ENCODE measurements at places on chromosomes 6 and 20.

- no peak for DNase-seq
These were observed 426.0 kb downstream of the ADGRB3 start for GRCh38 chr6:69061066-69061465.

GRCh38 chr20:745683-746301, 22.5 kb downstream of the SLC52A3 start:
- no peak for DNase-seq

- no peak for DNase-seq
These were observed 720.4 kb upstream of the CHD6 start for GRCh38 chr20:42338294-42339201.

DNA sequence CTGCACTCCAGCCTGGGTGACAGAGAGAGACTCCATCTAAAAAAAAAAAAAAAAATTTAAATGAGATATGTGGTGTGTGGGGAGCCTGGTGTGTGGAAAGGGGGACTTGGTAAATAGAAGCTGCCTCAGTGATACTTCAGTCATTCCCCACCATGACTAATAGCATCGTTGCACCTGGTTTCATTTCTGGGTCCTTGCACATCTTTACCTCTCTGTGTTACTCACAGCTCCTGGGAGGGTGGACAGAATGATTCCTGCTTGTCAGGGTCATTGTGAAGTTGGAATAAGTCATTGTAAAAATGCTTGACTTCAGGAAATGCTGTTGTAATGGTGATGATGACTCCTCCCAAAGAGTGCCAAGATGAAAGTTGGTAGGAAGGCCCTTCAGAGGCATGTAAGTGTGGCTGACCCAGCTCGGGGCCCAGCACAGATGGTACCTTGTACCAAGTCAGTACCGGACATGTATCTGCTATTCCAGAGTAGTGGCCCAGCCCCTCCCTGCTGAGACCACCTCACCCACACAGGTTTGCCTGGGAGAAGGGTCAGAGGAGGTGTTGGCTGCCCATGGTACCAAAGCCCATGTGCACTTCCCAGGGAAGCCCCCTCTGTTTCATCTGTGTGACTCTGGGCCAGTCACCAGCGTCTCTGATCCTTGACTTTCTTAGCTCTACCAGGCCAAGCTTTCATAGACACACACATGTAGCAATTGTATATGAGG, 48.4 kb downstream of the PLAGL2 start:
- DNase-seq, result no peak

DNA sequence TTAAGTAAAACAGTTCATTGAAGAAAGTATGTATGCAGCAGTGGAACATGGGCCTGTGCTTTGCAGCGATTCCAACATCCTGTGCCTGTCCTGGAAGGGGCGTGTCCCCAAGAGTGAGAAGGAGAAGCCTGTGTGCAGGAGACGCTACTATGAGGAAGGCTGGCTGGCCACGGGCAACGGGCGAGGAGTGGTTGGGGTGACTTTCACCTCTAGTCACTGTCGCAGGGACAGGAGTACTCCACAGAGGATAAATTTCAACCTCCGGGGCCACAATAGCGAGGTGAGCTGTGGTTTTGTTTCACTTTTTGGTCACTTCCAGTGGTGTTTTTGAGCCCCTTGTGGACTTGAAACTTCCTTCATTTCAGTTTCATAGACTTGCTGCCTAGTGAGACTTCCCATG, 1.7 kb downstream of the TULP4 start:
- no peak for DNase-seq

DNA sequence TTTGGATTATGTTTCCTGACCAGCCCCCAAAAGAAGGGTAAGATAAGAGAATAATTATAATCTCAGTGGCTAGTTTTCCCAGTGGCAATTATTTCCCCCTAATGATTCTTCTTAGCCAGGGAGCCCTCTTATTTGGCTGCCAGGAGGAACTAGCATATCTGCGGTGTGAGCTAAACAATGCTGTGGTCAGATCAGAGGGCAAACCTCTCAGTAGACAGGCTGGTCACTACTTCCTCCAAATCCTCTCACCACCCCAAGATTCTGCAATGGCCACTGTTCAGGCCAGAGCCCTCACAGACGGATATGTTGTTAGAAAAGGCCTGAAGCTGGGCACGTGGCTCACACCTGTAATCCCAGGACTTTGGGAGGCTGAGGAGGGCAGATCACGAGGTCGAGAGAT, 273.4 kb upstream of the SASH1 start:
- DNase-seq, result no peak

GRCh38 chr6:54288474-54288873, 19.8 kb upstream of the TINAG start:
- DNase-seq, result no peak

DNA sequence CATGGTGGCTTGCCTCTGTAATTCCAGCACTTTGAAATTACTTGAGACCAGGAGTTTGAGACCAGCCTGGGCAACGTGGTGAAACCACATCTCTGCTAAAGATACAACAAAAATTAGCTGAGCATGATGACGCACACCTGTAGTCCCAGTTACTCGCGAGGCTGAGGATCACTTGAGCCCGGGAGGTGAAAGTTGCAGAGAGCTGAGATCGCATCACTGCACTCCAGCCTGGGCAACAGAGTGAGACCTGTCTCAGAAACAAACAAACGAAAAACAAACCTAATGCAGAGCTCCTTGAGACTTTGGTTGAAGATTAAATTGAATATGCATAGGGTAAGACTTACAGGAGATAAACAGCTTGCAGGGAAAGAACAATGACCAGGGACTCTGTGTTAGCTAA, 80.8 kb downstream of the SCAF8 start:
- no peak for DNase-seq

DNA sequence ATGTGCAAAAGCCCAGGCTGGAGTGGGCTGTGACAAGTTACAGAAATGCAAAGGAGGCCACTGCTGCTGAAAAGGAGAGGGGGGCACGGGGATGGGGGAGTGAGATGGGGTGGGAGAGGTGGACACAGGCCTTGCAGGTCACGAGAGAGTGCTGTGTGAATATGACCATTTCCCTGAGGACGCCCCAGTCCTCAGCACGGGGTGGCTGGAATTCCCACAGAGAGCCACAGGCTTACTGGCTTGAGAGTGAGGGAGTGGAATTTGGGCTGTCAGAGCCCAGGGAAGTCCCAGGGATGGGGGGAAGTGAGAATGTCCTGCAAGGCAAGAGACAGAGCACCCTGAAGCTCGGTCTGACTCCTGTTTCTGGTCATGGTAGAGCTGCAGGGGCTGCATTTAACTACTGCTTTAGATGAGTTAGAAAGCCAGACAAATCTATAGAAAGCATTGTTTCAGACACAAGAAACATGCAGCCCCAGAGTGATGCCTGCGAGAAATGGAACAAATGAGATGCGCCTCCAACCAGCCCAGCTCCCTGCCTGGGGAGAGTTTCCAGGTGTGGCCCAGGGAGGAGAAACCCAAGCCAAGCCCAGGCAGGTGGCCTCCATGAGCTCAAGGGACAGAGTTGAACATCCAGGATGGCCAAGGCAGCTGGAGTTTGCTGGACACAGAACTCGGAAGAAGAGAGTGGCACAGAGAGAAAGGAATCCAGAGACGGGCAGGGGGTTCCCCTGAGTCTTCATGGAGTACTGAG, 30.5 kb downstream of the NPEPL1 start:
- no peak for DNase-seq

DNA sequence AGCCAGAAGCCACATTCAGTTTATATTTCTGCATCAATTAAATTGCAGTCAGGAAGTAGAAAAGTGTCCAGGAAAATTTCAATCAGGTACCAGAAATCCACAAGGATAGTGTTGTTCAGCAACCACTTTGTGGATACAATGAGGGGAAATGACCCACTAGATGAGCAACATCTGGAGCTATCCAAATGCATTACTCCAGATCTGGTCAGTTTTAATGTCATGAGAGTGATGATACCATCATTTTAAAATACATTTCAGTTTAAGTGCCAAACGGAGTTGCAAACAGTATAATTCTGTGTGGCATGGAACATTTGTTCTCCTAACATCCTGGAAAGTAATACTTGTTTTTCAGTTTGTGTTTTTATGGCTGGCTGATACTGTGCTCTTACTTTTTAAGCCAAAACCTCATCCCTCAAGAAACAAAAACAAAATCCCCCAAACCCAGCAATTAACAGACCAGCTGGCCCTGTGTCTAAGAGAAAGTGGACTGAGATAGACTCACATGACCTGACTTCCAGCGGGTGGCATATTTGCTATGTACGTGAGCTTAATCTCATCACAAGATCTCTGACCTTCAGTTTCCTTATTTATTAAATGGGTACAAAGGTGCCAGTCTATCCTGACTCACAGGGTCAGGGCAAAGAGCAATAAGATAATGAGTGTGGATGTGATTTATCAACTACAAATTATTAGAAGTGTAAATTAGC, 58.8 kb upstream of the CNKSR3 start:
- DNase-seq, result no peak

- DNase-seq, result no peak
These were observed 137.5 kb downstream of the EYS start for GRCh38 chr6:65569505-65569904.

- no peak for DNase-seq
These were observed 24.0 kb downstream of the CD40 start for GRCh38 chr20:46142124-46142523.

DNA sequence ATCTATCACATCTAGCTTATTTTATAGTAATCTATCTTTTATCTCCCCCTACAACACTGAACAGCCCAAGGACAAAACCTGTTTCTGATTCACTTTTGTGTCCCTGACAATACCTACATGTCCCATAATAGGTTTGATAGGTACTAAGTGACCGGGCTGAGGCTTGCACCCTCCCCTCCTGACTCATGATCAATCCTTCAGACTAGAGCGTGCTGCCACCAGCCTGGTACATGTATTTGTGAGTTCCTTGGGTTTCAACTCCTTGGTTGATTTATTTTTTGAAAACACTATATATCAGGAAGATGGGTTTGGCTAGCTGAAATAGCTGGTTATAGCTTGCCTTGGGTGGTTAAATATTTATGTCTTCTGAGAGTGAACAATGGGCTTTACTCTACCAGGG, 41.6 kb upstream of the RAB23 start:
- no peak for DNase-seq

DNA sequence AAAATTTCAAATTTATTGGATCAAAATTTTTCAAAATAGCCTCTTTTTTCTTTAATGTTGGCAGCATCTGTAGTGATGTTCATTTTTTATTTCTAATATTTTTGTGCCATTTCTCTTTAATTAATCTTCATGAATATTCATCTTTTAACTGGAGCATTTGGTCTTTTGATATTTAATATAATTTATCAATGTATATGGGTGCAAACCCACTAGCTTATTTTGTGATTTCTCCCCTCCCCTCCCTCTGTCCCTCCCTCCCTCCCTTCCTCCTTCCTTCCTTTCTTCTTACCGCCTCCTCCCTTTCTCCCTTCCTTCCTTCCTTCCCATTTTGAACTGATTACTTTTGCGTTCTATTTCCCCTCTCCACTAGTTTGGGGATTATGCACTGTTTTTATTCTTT, 49.2 kb downstream of the TGM2 start:
- no peak for DNase-seq

DNA sequence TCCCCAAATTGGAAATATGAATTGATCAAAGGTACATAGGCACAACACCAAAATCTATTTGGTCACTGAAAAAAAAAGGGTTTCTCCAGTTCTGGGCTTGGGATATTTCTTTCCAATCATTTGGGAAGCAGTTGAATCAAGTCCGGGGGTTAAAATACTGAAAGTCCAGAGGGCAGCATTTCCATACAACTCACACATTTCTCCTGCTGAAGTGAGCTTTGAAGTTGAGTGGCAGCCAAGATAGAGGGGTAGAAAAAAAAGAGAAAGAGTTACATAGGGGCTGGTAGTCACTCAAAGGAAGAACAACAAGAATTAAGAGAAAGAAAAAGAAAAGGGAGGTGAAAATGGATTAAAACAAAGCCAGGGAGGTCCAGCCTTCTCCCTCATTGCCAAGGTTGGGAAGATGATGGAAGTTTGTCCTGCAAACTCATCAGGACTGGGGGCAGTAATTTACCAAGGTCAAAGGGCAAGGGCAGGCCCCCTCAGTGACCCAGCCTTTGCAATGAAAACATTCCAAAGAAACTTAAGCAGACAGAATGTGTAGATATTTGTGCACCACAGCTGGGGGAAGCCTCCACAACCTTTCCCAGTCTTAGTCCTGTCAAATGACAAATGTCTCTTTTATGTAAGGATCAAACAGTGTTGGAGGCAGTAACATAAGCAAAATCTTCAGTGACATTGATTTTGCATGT, 525.3 kb upstream of the JARID2 start:
- DNase-seq, result no peak

DNA sequence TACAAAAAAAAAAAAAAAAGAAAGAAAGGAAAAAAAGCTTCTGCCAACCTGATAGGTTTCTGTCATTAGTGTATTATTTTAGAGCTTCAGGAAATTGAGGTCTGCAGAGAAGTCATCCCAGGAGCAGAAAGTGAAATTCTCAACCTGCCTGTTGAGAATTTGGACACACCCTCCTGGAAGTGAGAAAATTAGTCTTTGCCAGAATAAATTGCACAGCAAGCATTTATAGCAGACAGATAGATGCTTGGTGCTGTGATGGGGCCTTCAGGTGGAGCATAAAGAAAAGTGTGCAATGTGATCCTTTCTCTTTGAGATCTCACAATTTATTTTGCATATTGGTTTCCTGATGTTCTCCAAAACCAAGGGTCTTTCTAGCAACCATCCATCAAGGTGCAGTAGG, 4.7 kb downstream of the BTN2A2 start:
- no peak for DNase-seq

DNA sequence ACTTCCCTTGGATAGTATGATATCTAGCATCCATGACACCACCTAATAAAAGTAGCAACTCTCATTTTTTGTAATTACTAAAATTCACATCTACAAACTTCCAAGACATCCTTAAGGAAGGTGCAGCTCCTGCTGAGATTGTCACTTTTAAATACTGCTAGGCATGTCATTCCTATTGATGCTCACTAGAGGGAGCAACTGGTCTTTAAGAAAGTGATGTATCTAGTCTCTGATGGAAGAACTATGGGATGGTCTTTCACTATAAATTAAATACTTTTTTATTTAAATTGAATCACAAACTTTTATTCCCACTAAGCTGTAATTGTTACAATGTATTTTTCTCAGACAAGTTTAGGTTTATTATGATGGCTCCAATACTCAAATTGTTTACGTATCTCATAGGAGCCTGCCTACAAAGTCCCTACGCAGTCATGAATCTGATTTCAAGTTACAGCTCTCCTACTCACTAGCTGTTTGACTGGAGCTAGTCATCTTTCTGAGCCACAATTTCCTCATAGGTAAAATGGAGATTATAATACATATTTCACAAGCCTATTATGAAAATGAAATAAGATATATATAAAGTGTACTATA, 8.1 kb upstream of the TSPYL1 start:
- DNase-seq, result peak; percentile 9
